ENCODE measurements at places on chromosomes 5 and 9.

DNA sequence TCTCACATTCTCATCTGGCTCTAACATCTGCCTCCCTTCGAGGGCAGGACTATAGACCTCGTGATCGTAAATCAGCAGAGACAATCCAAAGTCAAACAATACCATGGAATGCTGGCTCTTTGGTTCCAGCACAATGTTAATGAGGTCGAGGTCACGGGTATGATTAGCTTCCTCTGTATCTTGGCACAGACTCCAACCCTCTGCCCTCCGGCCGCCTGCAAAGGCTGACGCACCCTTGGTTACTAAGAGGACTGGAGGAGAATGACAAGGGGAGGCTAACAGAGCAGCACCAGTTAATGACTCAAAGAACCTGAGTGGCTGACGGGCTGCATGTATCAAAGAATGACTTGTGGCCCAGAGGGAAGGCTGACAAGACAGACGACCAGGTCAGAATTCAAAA lies 10.1 kb downstream of the LHFPL2 start:
- DNase-seq: no peak

DNA sequence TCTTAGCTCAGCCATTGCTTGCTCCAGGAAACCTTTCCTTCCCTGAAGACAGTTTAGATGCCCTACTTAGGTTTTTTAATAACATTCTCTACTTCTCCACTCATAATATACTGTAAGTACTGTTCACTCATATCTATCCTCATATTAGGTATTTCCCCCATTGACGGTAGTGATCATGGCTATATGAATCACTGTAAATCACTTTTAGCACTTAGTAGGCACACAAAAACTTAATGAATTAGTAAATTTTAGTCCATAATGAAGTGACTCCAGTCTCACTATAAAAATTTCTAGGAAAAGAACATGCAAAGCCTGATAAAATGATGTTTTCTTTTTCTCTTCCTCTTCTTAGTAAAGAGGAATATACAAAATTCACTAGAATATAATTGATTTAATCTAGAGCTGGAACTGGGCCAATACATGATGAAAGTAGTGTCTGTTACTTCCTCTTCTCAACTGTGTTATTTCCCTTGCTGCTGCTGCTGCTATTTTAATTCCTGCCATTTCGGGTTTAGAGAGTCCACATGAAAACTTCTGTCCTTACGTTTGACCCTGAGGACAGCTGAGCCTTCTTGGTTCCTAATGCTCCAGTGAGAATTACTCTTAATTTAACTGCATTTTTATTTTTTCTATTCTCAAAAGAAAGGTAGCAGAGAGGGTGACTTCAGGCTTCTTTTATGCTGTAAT lies 73.5 kb downstream of the LNPEP start:
- DNase-seq: no peak

GRCh38 chr9:122695696-122696095 lies 20.8 kb downstream of the OR1L3 start:
- DNase-seq: no peak

- no peak for DNase-seq
Observed at GRCh38 chr5:73668486-73669111, 42.6 kb downstream of the ARHGEF28 start.

All from stimulated activated CD8-positive, alpha-beta memory T cell treated with anti-CD3 and anti-CD28 coated beads, Interleukin-4, amount 100 ng/mL, for 1 hour (primary cell).